Activated naive CD8-positive, alpha-beta T cell treated with anti-CD3 and anti-CD28 coated beads for 36 hours (primary cell): ENCODE measurements at places on chromosomes 1 and 21. TPM values are rescaled to one million over a fixed set of nuclear protein-coding genes. Genes with fewer than 3 reads are reported as not detected.

DNA sequence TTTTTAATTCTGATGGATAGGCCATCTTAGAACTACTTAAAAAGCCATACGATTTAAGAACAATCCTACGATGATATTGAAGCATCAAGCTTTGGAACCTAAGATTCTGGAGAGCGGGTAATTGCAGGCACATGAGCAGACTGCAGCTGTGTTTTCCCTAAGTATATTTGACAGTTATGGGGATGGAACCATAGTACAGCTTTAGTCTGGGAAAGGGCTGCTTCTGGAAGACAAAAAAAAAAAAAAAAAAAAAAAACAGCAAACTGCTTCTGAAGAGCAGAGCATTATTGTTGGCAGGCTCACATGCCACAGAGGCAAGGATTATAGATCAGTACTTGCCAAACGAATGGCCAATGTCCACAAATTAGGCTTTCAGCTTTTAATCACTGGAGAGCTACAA, 1618.7 kb downstream of the AMY1C start:
- no peak overlapping the region for H3K4me3 ChIP-seq
- H3K27me3 ChIP-seq: no peaks in the 10 kb centered on the region
- H3K4me1 ChIP-seq: no peaks in the 10 kb centered on the region
- H3K27ac ChIP-seq: no peak overlapping the region
- no peaks in the 10 kb centered on the region for H3K36me3 ChIP-seq
- DNase-seq: no peak

DNA sequence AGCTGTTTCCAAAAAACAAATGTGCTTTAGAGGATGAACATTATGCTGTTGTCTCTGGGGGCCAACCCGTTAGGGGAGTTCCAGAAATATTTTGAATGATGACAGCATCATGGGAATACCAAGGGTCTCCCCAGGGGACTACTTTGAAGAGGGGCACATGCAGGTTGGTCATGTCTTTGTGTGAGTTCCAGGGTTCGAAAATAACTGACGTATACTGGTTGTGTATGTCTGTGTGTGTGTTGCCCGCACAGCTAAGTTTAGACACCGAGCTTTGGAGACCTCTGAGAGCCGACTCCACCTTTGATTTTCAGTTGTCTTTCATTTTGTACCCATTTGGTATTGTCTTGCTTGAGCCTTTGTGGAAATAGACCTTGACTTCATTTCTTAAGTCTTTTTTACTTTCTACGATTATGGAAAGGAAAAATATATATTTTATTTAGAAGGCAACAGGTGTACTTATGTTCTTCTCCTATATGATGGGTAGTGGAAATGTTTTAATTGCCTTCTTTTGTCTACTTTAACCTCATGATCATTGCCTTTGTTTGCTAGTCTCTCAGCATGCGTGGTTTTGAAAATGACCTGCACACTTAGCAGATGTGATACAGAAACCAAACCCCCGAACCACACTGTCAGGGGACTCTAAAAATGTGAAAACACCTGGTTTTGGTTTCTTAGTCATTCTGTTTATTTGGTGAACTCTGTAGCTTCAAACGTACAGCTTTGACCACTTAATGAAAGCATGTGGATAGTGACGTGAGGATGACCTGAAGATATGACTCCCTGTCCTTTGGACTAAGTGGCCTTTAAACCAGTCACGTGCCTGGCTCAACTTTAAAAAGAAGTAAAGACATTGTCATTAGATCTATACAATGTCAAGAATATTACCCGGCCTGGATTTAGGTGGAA, 56.5 kb downstream of the GALNT2 start:
- H3K4me3 ChIP-seq: no peak overlapping the region
- DNase-seq: peak; percentile 49
- no peaks in the 10 kb centered on the region for H3K27me3 ChIP-seq
- H3K27ac ChIP-seq: peak overlapping the region; percentile 83
- H3K36me3 ChIP-seq: peaks cover 19% of the 10 kb centered on the region
- H3K4me1 ChIP-seq: peaks cover 72% of the 10 kb centered on the region

DNA sequence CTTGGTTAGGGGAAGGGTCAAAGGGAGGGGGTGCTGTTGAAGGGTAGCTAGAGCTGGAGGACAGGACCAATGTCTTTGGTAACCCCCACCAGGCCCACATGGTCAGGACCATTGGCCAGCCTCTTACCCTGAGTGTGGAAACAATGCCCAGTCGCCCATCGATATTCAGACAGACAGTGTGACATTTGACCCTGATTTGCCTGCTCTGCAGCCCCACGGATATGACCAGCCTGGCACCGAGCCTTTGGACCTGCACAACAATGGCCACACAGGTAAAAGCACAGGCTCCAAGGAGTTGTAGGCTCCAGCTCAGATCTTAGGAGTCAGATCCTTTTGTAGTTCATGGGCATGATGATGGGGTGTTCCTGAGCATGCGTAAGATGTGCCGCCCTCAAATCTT, 3.8 kb downstream of the CA14 start:
- peaks cover 1% of the 10 kb centered on the region for H3K4me1 ChIP-seq
- peaks cover 24% of the 10 kb centered on the region for H3K27me3 ChIP-seq
- H3K36me3 ChIP-seq: peaks cover 8% of the 10 kb centered on the region
- DNase-seq: no peak

DNA sequence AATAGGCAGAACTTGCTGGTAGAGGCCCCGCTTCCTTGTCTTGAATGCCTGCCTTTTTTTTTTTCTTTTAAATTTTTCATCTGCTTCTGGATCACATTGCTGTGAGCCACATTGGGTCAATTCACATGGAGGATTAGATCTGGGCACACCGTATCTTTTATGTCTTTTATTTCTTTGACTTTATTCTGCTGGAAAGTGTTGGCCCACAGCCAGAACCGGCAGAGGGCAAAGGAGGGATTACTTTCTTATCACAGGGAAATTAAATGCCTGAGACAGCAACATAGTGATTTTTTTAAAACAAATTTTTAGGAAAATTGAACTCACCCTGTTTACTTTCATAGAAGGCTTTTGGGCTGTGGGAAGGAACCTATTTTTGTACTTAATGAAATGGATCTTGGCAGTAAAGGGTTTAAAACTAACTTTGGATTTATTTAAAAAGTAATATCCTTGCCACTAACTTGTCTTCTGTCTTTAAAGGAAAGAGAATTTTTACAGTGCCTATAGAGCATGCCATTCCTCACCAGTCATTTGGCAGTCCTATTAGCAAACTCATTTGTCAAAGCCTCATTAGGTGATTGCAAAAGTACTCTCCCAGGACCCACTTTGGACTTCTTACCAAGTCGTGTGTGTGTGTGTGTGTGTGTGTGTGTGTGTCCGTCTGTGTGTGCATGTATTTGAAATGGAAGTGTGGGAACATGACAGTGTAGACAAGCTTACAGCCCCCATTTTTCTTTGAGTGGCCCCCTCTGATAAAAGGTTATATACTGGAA, 68.4 kb downstream of the ST6GALNAC3 start:
- no peak for DNase-seq
- no peaks in the 10 kb centered on the region for H3K27me3 ChIP-seq
- peaks cover 6% of the 10 kb centered on the region for H3K4me1 ChIP-seq
- no peaks in the 10 kb centered on the region for H3K36me3 ChIP-seq

- H3K4me3 ChIP-seq: no peak overlapping the region
- peaks cover 2% of the 10 kb centered on the region for H3K36me3 ChIP-seq
- peaks cover 3% of the 10 kb centered on the region for H3K4me1 ChIP-seq
- H3K27me3 ChIP-seq: peaks cover 25% of the 10 kb centered on the region
- no peak overlapping the region for H3K27ac ChIP-seq
These were observed 72.8 kb upstream of the CD1D start for GRCh38 chr1:158107916-158108315.

DNA sequence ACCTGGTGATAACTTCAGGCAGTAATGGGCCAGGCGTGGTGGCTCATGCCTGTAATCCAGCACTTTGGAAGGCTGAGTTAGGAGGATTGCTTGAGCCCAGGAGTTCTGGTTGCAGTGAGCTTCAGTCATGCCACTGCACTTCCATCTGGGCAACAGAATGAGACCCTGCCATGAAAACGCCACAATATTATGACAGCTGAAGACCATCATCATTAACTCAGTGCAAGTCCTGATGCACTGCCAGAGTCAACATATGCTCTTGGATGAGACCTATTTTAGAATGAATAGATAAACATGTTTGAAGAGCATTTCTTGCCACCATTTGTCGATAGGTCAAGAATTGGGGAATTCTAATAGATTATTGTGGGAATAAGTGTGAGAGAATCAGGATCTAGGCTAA, 26.4 kb downstream of the HENMT1 start:
- no peak overlapping the region for H3K4me3 ChIP-seq
- H3K27ac ChIP-seq: no peak overlapping the region
- no peaks in the 10 kb centered on the region for H3K4me1 ChIP-seq
- DNase-seq: no peak
- H3K27me3 ChIP-seq: no peaks in the 10 kb centered on the region

DNA sequence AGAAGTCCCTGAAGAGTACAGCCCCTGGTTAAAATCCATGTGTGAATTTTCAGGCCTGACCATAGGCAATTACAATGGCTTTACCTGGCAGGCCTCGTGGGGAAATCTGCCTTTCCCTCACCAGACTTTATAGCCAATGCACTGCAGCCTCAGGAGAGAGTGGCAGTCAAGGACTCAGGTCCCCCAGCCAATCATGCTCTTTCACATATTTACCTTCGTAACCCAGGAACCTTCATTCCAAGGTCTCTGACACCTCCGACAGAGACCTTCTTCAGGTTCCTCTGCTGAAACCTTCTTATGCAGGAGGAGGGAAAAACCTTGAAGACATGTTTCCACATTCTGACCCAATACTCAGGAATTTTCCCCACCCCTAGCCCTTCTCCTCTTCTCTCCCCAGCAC, 118.9 kb downstream of the FASLG start:
- no peak for DNase-seq
- H3K36me3 ChIP-seq: no peaks in the 10 kb centered on the region
- H3K27ac ChIP-seq: no peak overlapping the region
- peaks cover 33% of the 10 kb centered on the region for H3K4me1 ChIP-seq
- no peak overlapping the region for H3K4me3 ChIP-seq
- no peaks in the 10 kb centered on the region for H3K27me3 ChIP-seq

DNA sequence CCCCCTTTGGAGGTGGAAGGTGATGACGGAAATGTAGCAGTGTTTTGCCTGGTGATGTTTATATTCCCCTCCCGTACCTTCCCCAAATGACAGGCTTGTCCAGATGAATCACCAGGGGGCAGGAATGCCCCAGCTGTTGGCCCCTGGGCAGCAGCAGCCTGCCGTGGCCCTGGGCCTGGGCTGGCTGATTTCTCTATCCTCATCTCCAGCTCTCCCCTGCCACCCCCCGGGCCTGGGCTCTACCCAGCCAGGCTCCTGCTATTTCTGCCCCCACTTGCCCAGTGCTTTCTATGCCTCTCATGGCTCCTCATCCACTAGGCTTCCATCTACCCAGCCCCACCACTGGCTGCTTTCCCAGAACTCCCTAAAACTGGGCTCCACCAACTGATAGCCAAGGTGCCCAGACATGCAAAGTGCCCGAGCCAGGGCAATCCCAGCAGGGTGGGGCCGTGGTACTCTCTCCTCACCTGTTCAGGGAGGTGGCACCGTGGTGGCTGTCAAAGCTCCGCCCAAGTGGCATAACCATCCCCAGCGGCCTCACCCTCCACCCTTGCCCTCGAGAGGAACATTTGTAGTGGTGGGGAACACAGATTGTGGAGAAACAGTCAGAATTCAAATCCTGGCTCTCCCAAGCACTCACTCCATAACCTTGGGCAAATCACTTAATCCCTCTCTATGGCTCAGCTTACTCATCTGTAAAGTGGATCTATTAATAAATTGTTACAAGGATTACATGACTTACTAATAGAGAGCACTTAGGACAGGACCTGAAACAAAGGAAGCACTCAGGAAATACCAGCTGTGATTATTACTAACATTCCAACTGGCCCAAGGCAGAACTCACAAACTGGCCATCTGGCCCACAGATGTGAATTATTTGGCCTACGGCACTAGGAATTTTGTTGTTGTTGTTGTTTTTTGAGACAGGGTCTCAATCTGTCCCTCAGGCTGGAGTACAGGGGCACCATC, 12.8 kb upstream of the ECE1 start:
- H3K4me3 ChIP-seq: no peak overlapping the region
- no peak overlapping the region for H3K27ac ChIP-seq
- H3K4me1 ChIP-seq: peaks cover 63% of the 10 kb centered on the region

GRCh38 chr21:45303751-45304475, 16.2 kb upstream of the POFUT2 start:
- DNase-seq: no peak
- no peaks in the 10 kb centered on the region for H3K36me3 ChIP-seq
- no peak overlapping the region for H3K4me3 ChIP-seq
- peaks cover 5% of the 10 kb centered on the region for H3K27me3 ChIP-seq

GRCh38 chr1:108843390-108844137, 13.3 kb downstream of the AKNAD1 start:
- H3K27ac ChIP-seq: no peak overlapping the region
- H3K4me1 ChIP-seq: no peaks in the 10 kb centered on the region
- no peak overlapping the region for H3K4me3 ChIP-seq
- no peaks in the 10 kb centered on the region for H3K27me3 ChIP-seq
- H3K36me3 ChIP-seq: no peaks in the 10 kb centered on the region
- DNase-seq: no peak

GRCh38 chr1:239348635-239349353, 37.6 kb upstream of the CHRM3 start:
- no peak overlapping the region for H3K27ac ChIP-seq
- no peak overlapping the region for H3K4me3 ChIP-seq
- H3K36me3 ChIP-seq: no peaks in the 10 kb centered on the region
- peaks cover 6% of the 10 kb centered on the region for H3K27me3 ChIP-seq

DNA sequence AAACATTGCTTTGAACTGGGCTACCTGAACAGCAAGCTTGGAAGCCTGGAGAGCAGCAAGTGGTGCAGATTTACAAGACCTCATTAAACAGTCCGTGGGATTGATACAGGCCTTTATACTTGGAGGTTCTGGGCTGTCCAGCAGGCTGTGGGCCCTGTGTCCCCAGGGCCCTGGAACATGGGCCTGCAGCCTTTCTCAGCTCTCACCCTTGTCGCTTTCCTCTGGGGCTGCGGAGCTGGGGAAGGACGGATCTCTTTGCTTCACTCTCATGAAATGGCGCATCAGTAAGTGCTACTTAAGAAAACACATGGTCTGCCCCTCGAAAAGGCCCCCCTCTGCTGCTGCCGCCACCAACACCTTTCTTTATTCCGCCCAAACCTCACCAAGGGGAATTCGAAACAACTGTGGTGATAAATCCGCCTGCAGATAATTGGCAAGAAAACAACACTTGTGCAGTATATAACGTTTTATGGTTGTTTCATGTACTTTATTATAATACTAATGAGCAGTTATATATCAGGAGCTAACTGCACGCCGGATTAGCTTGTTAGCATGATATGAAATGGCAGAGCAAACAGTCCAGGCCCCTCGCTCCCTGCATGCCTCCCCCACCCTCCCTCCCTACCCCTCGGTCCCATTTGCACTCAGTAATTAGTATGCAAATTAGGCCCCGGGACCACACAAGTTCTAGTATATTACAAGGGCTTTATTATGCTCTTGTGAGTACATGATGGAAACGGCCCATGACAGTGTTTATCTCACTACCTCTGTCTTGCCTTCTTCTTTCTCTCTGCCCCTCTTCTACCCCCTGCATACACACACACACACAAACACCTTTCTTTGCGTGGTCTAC, 131.5 kb downstream of the RNF220 start:
- DNase-seq: no peak
- H3K36me3 ChIP-seq: no peaks in the 10 kb centered on the region
- H3K4me1 ChIP-seq: peaks cover 4% of the 10 kb centered on the region

Gene CFHR2
- total RNA-seq: not detected

Gene FMO5
- total RNA-seq: 0.31 TPM

Gene TTLL7
- total RNA-seq: 2.7 TPM

Gene RAB7B
- not detected for total RNA-seq

Gene CELF3
- total RNA-seq: not detected

Gene AADACL3
- not detected for total RNA-seq

Gene MYOG
- total RNA-seq: not detected

Gene SPRR1A
- total RNA-seq: not detected
